ENCODE measurements at places on chromosomes 13 and 19.

DNA sequence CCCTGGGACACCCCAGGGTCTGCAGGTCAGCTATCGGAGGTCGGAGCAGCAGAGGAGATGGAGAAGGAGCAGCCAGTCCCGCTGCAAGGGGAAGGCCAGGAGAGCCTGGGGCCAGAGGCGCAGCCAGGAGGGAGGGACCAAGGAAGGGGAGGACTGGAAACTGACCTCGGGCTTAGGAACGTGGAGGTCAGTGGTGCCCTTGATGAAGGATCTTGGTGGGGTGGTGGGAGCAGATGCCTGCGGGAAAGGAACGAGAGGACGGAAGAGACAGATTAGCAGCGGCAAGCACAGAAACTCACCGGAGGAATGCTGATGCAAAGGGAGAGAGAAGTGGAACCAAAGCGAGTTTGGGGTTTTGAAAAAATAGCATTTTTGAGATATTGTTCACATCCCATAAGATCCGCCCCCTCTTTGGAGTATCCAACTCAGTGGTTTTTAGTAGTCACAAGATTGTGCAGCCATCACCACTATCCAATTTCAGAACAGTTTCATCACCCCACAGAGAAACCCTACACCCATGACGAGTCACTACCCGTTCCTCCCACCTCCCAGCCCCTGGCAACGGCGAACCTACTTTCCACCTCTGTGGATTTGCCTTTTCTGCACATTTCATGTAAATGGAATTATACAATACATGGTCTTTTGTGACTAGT lies 22.1 kb downstream of the PLEKHF1 start:
- no peak for DNase-seq

- no peak for DNase-seq
Measured at GRCh38 chr19:56720281-56720680, 48.7 kb upstream of the ZNF835 start.

- DNase-seq = no peak
Measured at GRCh38 chr13:113857531-113858195, 6.2 kb downstream of the GAS6 start.

DNA sequence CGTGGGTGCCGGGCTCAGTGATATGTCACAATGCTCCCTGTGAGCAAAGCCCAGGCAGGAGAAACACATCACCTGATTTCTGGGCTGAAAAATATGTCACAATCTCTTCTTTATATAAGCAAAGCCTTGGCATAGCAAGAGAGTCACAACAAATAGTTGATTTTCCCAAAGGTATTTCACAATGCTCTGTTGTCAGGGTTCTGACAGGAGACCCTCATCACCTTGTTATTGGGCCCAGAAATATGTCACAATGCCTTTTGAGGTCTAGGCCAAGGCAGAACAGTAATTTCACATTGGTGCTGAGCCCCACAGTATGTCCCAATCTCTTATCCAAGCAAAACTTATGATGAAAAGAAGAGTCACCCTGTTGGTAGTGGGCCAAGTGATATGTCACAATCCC lies 125.7 kb downstream of the ZNF675 start:
- no peak for DNase-seq

DNA sequence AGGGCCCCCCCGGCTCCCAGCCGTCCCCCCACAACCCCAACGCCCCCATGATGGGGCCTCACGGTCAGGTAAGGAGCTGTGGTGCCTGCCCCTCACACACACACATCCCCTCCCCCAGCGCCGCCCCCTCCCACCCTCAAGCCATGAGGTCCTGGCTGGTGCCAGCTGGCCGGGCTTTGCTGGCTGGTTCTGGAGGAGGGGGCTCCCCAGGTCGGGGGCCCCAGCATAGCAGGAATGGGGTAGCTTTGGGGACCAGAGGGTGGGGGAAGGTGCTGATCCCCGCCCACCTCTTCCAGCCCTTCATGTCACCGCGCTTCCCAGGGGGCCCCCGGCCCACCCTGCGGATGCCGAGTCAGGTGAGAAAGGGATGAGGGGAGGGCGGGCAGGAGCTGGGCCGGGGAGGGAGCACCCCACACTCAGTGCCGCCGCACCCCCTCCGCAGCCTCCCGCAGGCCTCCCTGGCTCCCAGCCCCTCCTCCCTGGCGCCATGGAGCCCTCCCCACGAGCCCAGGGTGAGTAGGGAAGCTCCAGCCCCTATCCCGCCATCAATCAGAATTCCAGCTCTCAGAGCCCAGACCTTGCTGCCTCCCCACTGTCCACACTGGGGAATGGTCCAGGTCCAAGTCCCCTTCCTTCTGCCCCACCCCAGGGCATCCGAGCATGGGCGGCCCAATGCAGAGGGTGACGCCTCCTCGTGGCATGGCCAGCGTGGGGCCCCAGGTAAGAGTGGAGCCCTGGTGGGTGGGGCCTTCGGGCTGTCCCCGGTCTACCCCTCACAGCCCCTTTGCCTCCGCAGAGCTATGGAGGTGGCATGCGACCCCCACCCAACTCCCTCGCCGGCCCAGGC lies 6.4 kb downstream of the ISYNA1 start:
- DNase-seq = no peak

DNA sequence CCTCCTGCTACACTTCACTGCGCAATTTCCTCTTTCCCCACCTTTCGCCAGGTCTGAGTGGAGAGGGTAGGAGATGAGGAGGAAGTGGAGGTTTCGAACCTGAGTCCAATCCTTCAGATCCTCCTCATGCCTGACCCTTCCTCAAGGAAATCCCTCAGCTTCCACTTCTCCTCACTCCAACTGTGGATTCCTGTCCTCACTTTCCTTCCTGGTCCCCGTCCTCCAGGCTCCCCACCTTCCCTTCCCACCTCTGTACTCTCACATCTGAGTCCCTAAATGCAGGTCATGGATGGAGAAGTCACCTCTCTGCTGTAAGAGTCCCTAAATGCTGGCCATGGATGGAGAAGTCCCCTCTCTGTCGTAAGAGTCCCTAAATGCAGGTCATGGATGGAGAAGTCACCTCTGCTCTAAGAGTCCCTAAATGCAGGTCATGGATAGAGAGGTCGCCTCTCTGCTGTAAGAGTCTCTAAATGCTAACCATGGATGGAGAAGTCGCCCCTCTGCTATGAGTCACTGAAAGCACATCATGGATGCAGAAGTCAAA lies 3.1 kb downstream of the TMEM86B start:
- DNase-seq = no peak

DNA sequence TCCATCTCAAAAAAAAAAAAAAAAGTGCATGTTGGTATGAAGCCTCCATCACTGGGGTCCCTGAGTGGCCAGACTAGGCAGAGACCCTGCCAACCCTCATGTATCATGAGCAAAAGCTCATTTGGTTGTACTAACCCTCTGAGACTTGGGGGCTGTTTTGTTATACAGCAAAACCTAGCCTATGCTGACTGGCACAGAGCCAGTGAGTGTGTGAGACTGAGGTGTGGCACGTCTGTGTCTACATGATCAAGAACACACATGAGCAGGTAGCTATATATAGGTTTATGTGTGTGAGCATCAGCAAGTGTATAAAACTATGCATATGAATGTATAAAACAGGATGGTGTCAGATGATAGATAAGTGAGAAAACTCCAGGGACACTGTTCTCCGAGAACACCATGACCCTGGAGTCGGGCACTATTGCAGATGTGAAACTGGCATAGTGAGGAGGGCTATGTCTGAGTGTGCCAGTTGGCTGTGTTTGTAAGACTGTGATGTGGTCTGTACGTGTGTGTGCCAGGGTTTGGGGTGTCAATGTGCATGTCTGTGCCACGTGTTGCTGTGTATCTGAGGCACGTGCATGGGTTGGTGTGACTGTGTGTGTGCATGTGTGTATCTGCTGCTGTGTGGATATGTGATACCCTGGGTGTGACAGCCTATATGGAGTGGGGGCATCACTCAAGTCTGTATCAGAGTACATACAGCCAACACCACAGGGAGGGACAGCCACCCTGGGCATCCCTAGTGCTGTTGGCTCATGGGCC lies 44.5 kb downstream of the OLFM2 start:
- no peak for DNase-seq

DNA sequence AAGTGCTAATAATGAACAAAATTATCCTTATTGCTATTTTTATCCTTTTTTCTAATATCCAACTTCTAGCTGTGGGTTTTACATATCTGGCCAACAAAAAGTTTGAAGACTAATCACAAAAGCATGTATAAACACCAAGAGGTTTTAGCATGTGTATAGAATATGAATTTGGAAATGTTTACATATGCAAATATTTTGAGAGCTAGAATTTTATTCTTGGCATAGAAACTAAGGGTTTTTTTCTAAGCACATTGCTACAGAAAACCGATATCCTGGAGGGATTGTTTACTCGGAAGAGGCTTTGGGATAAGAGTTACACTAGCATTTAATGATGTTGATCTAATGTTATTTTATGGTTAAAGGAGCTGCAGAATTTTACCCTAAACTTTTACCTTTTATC lies 392.1 kb downstream of the EFNB2 start:
- DNase-seq = no peak

GRCh38 chr13:49914947-49915346 lies 21.2 kb downstream of the SPRYD7 start:
- DNase-seq = no peak

GRCh38 chr19:398719-399118 lies 10.2 kb downstream of the C2CD4C start:
- DNase-seq = no peak
